ENCODE measurements at places on chromosomes 7 and 10.

- DNase-seq, result no peak
Observed at GRCh38 chr7:140463111-140463510, 16.2 kb downstream of the MKRN1 start.

GRCh38 chr10:114115661-114116445, 58.1 kb downstream of the CCDC186 start:
- no peak for DNase-seq

- no peak for DNase-seq
Observed at GRCh38 chr7:471866-472639, 47.6 kb downstream of the PDGFA start.

GRCh38 chr10:117980216-117980615, 66.5 kb downstream of the RAB11FIP2 start:
- no peak for DNase-seq

DNA sequence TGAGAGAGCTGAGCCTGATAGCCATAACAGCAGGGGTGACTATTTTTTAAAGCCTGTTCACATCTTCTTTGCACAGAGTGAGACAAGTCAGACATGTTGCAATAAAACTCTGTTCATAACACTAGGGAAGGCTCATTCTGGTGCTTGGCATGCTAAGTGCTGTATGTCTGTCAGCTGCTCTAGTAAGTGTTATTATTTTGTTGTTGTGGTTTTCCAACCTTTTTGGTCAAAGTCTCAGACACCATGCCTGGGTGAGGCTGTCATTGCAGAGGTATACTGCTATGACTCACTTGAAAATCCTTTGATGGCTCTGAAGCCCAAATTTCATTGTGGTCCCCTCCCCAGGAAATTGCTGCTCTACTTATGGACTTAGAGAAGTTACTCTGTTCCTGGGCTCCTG, 129.7 kb downstream of the ADRA2A start:
- no peak for DNase-seq

DNA sequence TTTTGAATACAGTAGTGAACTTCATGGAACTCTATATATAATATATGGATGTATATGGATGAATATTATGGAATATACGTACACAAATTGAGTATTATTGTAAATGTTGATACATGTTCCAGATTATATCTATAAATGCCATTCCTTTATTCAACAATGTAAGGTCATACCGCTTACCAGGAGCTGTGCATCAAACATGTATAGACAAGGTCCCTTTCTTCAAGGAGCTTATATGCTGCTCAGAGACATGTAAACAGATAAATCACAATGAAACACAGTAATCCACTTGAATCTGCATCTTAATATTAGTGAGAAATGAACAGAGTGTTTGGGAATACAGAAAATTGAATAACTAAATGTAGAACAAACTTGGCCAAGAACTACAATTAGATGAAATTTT, 898 bp upstream of the SEM1 start:
- no peak for DNase-seq
